ENCODE measurements at places on chromosomes 4 and X.

DNA sequence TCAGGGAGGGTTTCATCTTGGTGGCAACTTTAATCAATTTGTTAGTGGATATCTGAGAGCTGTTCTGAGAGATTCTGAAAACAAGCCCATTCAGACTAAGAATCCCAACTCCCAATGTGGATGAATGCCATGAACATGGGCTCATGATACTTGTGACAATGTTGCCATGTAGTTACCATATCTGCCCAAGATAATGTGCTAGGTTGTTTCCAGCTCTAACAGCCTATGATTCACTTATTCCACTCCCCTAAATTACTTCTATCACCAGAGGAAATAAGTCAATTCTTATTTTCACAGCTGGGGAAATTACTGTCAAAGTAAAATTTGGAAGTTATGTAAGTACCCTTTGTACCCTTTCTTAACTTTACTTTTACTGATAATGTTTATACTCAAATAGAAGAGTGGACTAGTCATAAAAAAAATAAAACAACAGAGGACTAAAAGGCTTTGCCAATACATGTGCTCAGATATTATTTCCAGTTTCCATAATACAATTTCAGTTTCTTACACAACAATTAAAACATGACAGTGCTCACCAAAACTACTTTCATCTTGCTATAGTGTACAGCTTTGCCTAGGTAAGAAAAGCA, 1101.7 kb upstream of the INTU start:
- DNase-seq, result no peak

DNA sequence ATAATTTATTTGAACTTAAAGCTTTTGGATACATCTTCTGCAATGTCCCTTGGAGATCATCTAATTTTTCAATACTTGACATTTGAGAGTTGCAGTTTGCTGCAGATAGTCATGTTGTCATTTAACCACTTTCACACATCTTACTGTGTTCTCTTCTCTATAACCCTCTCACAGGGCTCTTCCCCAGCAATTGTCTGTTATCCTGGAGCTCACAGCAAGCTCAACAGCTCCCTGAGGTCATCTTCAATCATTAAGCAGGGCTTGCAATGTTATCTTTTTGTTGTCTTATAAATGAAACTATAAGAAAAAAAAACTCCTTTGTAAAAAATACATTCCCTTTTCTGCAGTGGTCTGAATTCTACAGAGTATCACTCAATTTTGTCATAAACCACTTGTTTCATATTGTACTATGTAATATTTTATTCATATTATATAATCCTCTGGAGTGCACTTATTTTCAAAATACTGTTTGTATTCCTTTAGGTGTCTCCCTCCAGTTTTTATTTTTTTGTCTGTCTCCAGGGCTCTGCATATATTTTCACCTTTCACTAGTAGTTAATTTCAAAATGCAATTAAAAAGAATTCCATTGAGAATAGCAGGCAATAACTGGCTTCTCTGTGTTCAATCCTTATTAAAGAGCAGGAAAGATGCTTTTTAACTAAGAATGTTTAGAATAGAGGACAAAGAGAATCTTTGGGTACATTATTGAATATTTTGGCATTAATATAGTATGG, 106.3 kb upstream of the ARSJ start:
- no peak for DNase-seq

DNA sequence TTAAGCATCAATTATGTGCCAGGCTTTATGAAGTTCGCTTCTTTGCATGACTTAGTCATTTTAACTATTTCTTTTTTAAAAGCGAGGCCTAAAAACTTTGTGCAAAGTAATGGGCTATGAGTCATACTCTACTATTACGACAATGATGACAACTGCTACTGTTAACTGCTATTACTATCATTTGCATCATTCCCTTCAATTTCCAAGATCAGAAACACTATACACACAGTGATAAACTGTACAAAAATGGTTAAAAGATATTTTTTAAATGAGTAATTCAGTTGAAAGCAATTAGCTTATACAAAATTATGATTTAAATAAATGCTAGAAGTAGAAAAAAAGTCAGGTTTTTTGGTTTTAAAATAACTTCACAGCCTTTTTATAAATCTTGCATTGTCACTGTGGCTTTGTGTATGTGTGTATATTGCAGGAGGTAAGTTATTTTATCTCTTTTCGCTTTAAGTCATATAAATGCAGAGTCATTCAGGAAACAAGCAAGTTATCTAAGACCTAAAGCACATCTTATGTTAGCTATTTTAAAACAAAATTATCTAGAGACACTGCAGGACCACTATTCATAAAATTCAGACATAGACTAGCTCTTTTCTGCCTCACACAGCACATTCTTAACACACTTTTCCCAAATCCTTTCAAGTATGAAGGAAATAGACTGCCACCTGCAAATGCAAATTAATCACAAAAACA, 18.5 kb upstream of the CXCL3 start:
- no peak for DNase-seq

- DNase-seq, result no peak
Measured at GRCh38 chr4:143451186-143451585, 62.3 kb upstream of the SMARCA5 start.

Data from stimulated activated naive CD8-positive, alpha-beta T cell treated with anti-CD3 and anti-CD28 coated beads, Interleukin-15, amount 100 ng/mL, for 72 hours (primary cell).